Activated T-cell treated with anti-CD3 and anti-CD28 coated beads, Interleukin-2, amount 50 U/mL, for 4 hours (primary cell): ENCODE measurements at places on chromosomes 5 and 9.

GRCh38 chr9:130483371-130483971, 38.7 kb downstream of the ASS1 start:
- no peak for DNase-seq

DNA sequence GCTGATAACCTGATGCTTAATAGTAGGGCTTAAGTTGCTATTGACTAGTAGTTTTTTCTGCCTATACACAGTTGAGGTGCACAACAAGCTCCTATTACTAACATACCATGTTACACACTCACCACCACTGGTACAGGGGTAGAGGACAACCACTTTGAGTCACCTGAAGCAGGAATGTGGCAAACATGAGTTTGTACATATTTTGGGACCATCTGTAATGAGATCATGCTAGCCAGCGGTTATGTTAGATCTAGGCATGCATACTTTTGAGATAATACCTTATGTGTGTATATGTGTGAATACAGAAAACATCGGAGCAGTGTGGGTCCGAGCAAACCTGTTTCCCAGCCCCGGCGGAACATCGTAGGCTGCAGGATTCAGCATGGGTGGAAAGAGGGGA, 72.8 kb upstream of the NXNL2 start:
- DNase-seq, result no peak

GRCh38 chr9:121703014-121703734, 51.7 kb downstream of the DAB2IP start:
- no peak for DNase-seq

GRCh38 chr9:32665101-32665500, 29.6 kb upstream of the TAF1L start:
- no peak for DNase-seq

GRCh38 chr5:74560245-74560644, 80.3 kb downstream of the ENC1 start:
- no peak for DNase-seq

DNA sequence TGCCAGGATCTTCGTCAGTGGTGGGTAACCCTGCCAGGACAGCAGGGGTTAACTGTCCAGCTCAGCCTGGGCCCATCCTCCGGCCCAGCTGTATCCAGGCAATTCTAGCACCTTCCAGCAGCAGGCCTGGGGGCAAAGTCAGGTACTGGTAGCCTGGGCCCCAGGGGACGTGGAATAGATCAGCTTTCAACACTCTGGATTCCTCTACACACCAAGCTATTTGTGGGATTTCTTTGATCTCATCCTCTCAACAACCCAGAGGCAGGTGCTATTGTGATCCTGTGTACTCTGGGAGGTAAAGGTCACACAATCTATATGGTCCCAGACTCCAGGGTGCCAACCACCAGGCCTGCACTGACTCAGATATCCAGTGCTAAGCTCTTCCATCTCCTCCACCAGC, 8.7 kb upstream of the SPOUT1 start:
- no peak for DNase-seq

DNA sequence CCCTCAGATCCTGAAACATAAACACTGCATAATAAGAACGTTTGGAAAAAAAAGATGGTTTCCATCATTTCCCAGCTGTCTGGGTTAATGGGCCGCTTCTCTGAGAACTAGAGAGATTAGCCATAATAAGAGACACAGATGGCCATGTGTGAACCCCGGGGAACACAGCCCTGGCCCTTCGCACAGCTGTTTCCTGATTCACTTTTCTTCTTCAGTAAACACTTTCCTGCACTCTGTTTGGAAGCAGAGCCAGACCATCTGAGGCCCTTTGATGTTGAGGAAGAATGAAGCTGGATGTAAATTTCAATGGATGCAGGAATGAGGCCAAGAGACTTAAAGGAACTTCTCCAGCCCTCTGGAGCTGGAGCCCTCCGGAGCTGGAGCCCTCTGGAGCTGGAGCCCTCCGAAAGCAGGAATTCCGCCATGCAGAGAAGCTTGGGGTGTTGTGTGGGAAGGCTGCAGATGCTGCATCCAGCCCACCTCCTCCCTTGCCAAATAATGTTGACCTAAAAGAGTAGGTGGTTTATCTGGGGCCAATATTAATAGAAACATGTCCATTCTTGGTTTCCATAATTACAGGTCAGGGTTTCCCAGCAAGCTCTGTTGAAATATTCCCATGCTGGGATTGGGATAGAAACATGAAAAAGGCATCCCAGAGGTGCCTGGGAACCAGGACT, 218.9 kb downstream of the NXNL2 start:
- no peak for DNase-seq
